SK-N-SH treated with all-trans-retinoic acid at 6 μM for 48 hours (cell line): ENCODE measurements at places on chromosomes 11 and 22.

- peak; percentile 32 for ATAC-seq
Observed at GRCh38 chr11:62889484-62890437, 9.1 kb downstream of the SLC3A2 start.

- ATAC-seq, result no peak
Observed at GRCh38 chr11:109203176-109203575, 218.8 kb upstream of the C11orf87 start.

- no peak for ATAC-seq
Observed at GRCh38 chr11:70250876-70251658, 19.4 kb upstream of the PPFIA1 start.

DNA sequence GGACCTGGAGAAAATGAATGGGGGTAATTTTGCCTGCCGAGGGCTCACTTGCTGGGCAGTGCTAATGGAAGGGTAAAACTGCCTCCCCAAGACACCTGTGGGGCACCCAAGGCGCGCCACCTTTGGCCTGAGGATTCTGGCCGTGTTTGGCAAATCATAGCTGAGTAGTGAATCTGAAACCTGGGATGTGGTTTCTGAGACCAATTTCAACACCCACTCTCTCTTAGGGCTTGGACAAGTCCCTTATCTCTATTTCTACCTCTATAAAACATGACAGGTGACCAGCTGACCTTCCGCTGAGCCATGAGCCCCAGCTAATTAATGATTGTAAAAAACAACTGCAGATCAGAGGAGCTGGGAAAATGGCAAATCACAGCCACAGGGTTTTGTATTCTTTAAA lies 1.5 kb upstream of the PACSIN3 start:
- no peak for ATAC-seq

GRCh38 chr22:29768052-29768693 lies 1.0 kb downstream of the UQCR10 start:
- no peak for ATAC-seq

DNA sequence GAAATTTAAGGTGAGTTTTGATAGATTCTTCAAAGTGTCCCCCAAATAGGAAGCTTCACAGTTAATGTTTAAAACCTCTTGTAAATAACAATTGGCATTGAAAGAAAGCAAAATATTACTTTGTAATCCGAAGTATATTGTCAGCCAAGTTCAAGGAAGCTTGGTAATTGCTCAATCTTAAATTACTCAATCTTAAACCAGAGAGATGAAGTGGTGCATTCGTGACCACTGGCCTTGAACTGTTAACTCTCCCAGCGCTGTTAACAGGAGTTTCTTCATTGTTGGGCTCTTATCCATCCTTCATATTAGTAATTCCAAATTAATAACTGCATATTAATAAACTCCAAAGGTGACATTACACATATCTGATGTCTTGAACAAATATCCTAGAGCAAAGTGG lies 20.6 kb upstream of the FDX1 start:
- no peak for ATAC-seq

DNA sequence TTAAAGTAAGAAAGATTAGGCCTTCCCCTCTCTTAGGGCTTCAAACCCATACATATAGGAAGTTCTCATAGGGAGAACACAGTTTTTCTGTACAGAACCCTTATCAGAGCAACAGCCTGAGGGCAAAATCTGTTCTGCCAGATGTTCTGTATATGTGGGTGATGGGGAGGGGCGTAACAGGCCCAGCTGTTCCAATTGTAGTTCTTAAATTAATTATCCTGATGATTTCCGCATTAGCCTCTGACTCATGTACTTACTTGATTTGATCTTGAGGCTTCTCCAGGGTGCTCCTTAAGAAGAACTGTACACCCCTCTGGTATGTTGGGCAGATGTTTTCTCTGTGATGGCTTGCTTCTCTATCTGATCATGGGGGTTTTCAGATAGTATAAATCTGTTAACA lies 123.1 kb upstream of the C11orf87 start:
- ATAC-seq, result peak; percentile 40; the same call in 2 of the 3 replicates

DNA sequence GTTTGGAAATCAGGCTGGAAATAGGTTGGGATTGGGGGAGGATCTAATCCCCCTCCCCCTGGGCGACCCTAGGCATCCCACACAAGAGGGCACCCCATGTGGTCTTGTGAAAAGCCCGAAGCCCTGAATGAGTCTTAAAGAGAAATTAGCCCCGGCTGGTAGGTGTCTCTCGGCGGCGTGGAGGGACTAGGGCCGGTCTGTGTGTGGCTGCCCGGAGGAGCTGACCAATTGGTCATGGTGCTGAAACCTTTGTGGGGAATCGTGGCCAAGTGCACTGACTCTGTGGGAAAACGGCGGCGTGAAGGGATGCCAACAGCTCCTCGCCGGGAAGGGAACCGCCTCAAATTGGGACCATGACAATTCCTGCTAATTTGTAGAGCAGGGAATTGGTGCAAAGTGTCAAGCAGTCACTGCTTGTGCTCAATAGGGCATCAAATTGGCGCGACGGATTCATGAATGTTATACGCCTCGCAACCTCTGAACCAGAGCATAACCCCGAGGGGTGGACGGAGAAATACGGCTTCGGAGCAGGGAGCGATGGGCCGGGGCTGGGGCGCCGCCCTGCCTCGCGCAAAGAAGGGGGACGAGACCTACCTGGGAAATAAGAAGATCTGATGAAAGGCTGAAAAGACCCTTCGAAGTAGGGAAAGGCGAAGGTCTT lies 1.5 kb downstream of the DBX1 start:
- ATAC-seq, result no peak

DNA sequence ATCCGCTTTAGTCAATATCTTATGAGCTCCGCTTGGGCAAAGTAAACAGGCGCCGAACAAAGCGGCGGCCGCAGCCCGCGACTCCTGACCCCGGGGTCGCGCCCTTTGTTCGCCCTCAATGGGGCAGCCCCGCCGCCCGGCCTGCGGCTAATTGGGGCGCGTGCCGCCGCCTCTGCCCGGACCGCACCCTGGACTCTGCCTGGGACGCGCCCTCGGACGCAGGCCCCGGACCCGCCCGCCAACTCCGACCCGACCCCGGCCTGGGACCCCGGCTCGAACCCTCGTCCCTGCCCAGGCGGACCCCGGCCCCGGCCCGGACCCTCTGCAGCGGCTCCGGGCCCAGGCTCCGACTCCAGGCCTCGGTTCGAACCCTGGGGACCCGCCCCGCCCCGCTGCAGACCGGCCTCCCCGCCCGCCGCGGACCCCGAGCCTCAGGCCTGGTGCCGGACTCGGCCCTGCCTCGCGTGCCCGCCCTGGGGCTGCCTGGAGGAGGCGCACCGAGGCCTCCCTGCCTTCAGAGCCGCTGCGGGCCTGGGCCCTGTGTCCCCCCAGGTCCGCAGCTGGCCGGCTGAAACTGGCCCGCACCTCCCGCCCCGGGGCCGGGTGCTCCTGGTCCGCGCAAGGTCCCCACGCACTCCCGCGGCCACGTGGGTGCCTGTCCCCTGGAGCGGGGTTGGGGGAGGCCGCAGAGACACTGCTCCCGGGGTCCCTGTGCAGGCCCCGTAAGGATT lies 84.7 kb upstream of the WNT7B start:
- no peak for ATAC-seq
